ENCODE measurements at places on chromosomes 7 and 10.
A peak's percentile ranks its signal among the peaks of the same experiment; 100 is the strongest.

DNA sequence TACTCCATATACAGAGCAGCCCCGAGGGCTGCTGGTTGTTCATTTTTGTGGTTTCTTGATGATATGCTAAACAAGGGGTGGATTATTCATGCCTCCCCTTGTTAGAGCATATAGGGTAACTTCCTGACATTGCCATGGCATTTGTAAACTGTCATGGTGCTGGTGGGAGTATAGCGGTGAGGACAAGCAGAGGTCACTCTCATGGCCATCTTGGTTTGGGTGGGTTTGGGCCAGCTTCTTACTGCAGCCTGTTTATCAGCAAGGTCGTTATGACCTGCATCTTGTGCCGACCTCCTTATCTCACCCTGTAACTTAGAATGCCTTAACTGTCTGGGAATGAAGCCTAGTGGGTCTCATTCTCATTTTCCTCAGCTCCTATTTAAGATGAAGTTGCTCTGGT is 31.3 kb downstream of the GNAT3 start:
- no peak for DNase-seq

DNA sequence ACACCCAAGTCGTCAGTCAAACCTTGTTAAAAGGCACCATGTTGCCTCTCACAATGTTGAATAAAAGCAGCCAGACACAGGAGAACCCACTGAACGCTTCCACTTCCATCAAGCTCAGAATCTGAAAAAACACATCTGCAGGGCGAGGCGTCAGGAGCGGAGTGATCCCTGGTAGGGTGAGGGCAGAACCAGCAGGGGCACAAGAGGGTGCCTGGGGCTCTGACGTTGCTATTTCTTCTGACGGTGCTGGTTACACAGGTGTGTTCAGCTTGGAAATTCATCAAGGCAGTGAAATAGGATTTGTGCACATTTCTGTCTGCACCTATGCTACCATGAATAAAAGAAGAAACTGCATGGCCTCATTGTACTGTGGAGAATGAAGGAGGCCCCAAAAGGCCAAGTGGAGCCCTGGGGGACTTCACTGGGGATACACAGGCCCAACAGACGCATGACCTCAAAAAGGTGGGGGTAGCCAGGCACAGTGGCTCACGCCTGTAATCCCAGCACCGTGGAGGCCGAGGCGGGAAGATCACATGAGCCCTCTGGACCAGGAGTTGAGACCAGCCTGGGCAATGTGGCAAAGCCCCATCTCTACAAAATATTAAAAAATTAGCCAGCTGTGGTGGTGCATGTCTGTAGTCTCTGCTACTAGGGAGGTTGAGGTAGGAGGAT is 19.2 kb upstream of the NCAPG2 start:
- DNase-seq = no peak

DNA sequence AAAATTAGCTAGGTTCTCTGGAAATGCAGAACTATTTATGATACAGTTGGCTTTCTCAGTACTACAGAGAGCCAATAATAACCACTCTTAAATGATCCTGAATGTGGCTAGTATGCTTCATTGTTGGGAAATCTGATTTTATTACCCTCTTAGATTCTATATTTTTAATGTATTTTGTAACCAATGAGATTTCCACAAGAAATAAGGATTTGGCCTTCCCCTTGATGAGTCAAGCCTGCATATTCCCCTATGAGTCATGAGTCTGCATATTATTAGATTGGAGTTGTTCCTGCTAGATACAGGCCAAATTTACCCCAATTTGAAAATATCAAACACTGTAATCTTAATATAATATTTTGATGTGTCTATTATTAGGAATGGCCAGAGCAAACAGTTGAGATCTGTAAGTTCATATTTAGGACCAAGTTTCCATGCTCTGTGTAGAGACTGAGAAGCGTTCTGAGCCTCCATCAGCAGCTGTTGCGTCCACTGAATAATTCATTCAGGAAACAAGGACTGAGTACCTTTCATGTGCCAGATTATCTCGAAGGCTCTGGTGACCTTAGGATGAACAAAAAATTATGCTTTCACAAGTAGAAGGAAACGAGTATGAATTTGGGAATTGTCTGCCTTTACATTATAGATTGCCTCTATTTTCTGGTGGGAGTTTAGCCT is 793.4 kb downstream of the NRG3 start:
- no peak for DNase-seq

DNA sequence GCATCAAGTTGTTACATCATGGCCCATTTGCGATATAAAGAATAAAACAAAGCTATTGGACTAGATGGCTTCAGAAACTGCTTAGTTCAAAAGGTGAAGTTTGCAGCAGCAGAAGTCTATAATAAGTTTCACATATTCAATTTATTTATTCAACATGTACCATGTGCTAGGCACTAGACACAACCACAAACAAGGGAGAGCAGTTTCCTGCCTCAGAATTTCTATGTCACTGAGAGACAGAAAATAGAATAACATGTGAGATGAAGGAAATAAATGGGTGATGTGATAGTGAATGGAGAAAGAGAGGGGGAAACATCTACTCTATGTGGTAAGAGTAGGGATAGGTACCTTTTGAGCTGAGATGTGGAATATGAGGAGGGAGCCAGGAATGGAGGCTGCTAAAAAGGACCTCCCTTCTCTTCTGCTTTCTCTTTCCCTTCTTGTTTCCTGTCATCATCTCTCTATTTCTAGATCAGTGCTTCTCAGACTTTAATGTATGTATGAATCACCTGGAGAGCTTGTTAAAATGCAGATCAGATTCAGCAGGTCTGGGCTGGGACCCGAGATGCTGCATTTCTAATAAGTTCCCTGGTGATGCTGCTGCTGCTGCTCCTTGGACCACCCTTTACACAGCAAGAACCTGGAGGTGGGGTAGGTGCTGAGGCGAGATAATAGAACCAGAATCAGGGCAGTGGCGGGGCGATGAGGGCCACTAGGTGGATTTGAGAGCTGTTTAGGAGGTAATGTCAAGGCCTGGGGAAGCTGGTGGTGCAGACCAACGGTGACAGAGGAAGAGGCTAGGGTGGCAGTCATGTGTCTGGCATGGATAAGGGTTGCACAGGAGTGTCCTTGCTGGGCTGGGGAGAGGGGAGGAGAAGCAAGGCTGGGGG is 13.7 kb upstream of the INMT start:
- DNase-seq = no peak

GRCh38 chr7:79965946-79966345 is 168.7 kb upstream of the GNAI1 start:
- no peak for DNase-seq

DNA sequence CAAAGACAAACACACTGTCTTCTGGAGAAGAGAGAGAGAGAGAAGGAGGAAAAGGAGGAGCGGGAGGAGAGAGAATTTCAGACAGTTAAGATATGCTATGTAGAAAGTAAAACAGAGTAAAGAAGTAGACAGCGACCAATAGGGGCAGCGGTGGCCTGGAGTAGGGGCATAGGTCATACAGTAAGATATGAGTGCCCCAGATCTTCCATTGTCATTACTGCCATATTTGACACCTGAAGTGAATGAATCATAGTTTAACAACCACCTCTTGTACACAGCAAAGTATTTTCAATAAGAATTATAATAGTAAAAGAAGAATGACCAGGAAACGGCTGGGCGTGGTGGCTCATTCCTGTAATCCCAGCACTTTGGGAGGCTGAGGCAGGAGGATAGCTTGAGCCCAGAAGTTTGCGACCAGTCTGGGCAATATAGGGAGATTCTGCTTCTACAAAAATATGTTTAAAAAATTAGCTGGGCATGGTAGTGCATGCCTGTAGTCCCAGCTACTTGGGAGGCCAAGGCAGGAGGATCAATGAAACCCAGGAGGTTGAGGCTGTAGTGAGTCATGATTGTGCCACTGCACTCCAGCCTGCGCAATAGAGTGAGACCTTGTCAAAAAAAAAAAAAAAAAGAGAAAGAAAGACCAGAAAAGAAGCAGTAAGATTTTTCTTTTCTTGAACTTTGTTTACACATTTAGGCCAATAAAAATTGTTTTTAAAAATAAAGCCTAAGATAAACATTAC is 77.0 kb upstream of the GPR158 start:
- DNase-seq = no peak

DNA sequence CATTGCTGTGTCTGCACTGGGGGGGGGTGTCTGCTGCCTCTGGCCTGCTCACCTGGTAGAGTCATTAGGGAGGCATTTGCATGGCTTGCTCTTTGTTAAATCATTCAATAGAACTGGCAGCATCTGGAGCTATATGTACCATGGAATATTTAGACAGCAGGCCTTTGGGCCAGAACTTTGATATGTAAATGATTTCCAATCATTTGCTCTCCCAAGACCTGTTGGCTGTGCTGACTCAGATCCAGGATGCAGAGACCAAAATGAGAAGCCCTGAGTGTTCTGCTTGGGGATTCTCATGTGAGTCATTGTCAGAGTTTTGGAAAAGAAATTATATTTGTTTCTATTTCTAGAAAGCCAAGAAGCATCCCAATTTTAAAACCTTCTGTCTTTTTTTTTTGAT is 257.6 kb upstream of the IGFBP3 start:
- no peak for DNase-seq

DNA sequence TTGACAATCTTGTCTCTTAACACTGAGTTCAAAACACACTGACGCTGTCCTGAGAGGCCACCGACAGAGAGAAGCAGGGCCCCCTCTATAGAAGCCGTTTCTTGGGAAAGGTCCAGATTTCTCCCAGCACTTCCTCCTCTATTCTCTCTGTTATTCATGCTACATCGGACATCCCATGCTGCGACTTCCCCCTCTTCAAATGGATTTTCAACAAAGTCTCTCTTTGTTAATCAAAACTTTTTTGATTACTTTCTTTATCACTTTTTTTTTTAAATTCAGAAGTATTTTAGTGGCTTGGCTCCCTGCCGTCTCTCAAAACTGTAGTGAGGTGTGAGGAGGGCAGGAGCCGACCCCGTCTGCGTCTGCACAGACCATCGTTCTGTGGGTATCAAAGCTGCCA is 298.9 kb upstream of the PITRM1 start:
- DNase-seq = no peak

DNA sequence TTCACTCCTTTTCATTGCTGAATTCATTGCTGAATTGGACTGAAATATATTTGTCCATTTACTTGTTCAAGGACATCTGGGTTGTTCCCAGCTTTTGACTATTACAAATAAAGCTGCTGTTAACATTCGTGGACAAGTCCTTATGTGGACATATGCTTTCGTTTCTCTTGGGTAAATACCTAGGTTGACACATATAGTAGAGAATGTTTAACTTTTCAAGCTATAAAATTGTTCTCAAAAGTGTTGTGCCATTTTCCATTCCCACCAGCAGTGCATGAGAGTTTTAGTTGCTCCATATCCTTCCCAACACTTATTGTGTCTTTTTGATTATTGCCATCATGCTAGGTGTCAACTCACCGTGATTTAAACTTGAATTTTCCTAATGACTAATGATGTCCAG is 17.5 kb upstream of the CPVL start:
- DNase-seq = no peak

DNA sequence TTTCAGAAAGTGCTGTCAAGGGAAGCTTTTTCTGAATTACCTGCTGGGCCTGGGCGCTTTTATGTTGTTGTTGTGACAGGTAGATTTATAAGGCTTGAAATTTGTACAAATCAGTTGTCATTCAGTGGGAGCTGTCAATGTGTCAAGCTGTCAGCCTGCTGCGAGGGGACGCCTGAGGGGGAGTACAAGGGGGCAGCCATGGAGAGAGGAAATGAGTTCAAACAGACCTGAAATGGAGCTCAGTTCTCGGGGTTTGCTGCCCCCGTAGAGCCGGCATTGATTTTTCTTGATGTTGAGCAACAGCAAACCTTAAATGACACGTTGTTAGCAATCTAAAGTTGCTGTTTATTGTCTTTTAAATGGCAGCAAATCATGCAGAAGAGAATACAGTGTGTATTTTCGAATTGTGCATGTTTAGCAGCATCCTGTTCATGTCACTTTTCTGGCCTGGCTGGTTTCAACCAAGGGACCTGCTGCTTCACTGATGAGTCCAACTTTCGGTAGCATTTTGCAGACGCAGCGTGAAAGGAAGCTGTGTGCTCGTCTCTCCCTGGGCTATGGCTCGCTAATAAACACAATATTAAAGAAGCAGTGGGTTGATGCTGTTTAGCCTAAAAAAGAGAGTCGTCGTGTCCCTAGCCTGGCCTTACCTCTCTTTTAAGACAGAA is 166.5 kb downstream of the LRMDA start:
- DNase-seq = no peak

- DNase-seq = no peak
These were observed 20.0 kb downstream of the KCNK18 start for GRCh38 chr10:117217196-117217761.

- DNase-seq = no peak
These were observed 166.8 kb upstream of the ASAH2 start for GRCh38 chr10:50417886-50418830.

- DNase-seq = no peak
These were observed 84.3 kb downstream of the CPED1 start for GRCh38 chr7:121072826-121073225.

GRCh38 chr7:24917510-24918239 is 62.3 kb downstream of the OSBPL3 start:
- peak; percentile 68 for DNase-seq

- no peak for DNase-seq
These were observed 29.5 kb upstream of the CCNY start for GRCh38 chr10:35306852-35307251.

DNA sequence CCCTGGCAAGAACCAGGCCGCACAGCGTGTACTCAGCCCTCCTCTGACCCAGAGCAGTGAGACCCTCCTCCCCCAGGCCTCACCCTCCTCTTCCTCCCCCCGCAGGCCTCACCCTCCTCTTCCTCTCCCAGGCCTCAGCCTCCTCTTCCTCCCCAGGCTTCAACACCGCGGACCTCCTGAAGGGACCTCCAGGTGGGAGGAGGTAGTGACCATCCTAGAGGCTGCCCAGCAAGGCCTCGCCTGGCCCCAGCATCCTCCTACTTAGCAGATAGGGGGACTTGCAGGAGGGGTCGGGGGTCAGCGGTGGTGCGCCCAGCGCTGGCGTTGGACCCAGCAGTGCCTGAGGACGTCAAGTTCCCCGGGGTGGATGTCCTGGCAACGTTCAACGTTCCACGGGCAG is 270.8 kb downstream of the ELFN1 start:
- no peak for DNase-seq

DNA sequence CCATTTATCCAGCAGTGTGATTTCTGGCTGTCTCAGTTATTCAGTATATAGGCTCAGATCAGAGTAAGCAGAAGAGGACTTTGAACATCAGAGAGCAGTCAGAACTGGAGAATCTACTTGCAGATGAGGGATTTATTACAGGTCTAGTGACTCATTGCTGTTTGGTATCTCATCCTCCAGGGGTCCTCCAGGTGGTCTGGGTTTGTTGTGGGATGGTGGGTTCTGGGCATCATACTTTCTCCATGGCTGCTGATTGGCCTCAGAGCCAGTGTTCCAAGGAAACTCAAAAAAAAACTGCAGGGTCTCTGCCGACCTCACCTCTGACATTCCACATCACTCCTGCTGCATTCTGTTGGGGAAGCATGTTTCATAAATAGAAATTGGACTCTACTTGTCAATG is 214.8 kb downstream of the CNTNAP2 start:
- no peak for DNase-seq

DNA sequence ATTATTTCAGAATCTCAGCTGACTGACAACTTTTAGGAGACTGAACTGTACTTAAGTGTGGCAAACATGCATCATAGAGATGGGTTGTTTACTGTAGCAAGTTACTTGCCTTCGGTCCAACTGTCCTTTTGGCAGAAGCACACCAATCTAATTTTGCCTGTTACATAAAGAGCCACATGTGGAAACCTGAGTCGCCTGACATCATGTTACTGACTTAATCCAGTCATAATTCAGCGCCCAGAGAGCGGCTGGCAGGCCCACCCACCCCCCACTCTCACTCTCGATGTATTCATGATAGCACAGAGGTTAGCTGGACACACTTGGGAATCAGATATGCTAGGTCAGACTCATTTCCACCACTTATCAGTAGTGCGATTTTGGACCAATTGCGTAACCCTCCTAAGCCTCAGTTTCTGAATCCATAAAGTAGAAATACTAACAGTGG is 57.3 kb upstream of the CAPZA2 start:
- DNase-seq = no peak
